ENCODE measurements at places on chromosomes 4 and X.

- no peak for DNase-seq
Observed at GRCh38 chr4:173291899-173292298, 42.3 kb downstream of the HMGB2 start.

- DNase-seq: no peak
Observed at GRCh38 chr4:98626350-98626749, 32.1 kb downstream of the TSPAN5 start.

DNA sequence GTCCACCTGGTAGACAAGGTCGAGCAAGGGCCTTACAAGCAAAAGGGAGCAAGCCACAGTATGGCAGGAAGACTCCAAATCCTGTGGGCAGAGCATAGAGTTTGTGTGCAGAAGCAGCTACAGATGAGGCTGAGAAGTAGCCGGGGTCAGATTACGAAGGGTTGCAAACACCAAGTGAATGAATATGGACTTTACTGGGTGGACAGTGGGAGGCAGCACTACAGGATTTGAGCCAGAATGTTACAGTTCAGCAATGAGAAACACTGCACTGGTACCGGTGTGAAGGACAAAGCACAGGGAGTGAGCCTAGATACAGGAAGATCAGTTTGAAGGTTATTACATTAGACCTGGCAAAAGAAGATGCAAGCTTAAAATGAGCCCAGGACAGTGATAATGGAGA, 46.1 kb upstream of the HOPX start:
- DNase-seq: no peak

DNA sequence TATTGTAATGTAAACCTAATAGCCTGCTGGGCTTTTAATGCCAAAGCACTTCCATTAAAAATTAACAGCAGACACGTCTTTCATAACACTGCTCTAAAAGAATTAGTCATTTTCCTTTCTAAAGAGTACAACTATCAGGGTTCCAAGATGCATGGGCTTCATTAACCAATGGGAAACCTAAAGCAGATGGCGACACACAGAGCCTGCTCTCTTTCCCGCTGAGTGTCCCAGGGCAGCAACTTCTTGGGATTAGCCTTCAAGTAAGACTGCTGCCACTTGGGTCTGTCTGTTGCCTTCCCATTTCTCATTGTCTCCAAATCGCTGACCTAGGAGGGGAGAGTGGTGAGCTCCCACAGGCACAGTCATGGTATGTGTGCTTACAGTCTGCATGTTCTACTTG, 14.0 kb upstream of the PHKA2 start:
- no peak for DNase-seq

DNA sequence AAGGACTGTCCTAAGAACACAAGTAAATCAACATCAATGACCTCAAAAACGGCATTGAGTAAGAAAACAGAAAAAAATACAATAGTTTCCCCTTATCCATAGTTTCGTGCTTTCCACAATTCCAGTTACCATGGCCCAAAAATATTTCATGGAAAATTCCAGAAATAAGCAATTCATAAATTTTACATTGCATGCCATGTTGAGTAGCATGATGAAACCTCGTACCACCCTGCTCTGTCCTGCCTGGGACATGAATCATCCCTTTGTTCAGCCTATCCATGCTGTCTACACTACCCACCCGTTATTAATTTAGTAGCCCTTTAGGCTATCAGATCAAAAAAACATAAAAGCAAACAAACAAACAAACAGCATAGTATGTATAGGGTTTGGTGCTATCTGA, 51.1 kb downstream of the KLF3 start:
- DNase-seq: no peak

- no peak for DNase-seq
Observed at GRCh38 chrX:10015723-10016518, 48.8 kb downstream of the CLDN34 start.

DNA sequence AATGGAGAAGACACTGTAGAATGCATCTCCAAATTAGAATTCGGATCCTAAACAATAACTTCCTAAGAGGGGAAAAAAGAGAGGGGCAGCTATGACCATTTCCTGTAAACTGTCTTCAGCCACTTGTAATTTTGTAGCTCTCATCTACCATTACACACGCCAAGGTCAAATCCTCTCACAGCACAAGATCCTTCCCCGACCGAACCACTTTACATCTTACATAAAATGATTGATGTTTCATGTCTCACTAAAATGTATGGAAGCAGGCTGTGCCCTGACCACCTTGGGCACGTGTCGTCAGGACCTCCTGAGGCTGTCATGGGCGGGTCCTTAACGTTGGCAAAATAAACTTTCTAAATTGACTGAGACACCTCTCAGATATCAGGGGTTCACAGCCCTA, 24.1 kb upstream of the PBDC1 start:
- DNase-seq: no peak

DNA sequence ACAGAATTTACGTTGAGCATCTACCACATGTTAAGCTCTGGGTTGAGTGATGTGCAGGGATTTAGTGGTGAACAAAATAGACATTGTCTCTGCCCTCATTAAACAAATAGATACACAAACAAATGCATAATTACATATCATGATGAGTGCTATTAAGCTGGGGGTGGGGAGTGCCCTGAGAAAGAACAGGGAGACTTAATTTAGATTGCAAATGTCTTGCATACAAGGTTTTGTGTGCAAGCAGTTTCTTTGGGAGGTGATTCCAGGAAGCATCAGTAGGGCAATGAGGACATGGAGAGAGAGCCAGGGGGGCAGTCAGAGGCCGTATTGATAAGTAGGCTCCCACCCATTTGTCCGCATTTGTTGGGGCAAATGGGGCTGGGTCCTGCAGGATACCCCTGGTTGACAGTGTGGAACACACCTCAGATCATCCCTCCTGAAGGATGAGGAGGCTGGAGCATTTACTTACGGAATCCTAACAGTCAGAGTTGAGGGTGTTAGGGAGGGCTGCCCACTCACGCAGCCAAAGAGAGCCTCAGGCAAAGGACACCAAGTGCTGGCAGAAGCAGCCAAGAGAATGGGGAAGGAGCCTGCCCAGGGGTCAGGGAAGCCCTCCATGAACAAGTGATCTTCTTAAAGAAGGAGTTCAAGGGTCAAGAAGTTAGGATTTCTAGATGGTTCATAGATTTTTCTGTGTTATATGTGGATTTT, 245.9 kb downstream of the BCOR start:
- DNase-seq: no peak

GRCh38 chr4:109128589-109128988, 173.9 kb downstream of the COL25A1 start:
- DNase-seq: no peak

- no peak for DNase-seq
Observed at GRCh38 chr4:151641167-151641566, 119.6 kb downstream of the GATB start.

DNA sequence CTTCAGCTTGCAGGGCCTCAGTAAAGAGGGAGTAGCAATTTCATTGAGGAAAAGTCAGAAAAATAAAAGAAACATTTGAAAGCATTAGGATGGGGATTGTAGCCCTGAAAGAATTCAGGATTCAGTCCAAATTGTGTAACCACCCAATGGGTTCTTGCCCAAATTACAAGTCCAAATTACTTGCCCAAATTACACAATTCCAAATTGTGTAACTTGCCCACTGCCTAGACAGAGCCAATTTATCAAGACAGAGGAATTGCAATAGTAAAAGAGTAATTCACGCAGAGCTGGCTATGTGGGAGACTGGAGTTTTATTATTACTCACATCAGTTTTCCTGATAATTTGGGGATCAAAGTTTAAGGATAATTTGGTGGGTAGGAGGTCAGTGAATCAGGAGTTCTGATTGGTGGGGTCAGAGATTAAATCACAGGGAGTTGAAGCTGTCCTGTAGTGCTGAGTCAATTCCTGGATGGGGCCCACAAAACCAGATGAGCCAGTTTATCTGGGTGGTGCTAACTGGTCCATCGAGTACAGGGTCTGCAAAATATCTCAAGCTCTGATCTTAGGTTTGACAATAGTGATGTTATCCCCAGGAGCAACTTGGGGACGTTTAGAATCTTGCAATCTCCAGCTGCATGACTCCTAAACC, 18.1 kb upstream of the PAGE5 start:
- no peak for DNase-seq

- DNase-seq: no peak
Observed at GRCh38 chr4:179631321-179631720, 2189.1 kb upstream of the AGA start.

- no peak for DNase-seq
Observed at GRCh38 chr4:3783693-3784306, 17.6 kb downstream of the ADRA2C start.

GRCh38 chr4:31272331-31273061, 552.3 kb downstream of the PCDH7 start:
- DNase-seq: no peak

DNA sequence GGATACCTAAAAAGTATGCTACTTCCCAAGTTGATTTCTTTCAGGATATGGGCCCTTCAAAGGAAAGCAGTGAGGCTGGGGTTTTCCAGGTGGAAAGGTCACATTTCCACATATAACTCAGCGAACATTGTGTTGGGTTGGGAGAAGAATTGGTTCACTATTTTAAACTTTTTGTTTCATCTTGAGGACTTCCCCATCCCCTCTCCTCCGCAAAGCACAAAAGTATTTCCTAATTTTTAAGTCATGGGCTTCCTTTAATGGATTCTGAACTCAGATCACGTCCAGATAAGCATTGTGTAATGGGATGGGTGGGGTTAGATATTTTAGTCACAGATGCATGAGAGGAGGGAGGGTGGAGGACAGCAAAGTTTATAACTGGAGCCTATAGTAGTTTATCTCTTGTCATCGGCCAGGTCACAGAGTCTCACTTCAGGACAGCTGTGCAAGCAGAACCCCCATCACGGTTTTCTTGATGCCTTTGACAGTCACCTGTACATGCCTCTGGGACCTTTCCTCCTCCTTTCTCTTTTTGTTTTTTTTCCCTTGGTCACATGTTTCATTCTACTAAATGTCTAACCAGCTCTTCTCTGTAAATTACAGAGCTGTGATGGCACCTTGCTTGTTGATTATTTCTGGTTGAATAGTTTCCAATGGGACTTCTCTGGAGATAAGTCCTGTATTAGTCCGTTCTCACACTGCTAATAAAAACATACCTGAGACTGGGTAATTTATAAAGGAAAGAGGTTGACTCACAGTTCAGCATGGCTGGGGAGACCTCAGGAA, 115.4 kb downstream of the PTTG2 start:
- no peak for DNase-seq

- no peak for DNase-seq
Observed at GRCh38 chr4:170269950-170270349, 180.2 kb upstream of the AADAT start.

DNA sequence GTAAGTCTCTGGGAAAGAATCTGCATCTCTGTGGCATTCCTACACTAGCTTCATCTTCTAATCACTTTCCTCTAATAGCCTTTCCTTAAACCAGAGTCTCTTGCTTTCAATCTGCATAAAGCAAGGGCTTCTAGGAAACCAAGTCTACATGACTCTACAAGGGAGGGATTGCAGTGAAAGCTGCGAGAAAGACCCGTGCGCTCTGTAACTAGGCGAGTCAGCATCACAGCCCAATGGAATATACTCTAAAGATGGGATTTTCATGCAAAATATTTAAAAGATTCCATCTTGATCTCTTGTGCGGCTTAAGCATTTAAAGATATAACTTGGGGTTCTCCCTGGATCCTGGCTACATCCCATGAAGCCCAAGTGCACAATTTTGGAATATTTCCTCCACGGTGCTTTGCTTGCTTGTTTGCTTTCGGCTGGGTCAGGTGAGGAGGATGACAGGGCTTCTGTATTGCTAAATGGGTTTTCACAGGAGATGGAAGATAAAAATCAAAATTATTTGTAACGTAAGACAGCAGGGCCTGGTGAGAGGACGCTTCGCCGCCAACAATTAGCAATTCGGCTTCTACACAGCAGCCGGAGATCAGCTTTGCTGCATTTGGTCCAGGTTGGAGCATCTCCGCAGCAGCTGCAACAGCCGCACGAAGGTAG, 687 bp upstream of the GRIA2 start:
- no peak for DNase-seq

DNA sequence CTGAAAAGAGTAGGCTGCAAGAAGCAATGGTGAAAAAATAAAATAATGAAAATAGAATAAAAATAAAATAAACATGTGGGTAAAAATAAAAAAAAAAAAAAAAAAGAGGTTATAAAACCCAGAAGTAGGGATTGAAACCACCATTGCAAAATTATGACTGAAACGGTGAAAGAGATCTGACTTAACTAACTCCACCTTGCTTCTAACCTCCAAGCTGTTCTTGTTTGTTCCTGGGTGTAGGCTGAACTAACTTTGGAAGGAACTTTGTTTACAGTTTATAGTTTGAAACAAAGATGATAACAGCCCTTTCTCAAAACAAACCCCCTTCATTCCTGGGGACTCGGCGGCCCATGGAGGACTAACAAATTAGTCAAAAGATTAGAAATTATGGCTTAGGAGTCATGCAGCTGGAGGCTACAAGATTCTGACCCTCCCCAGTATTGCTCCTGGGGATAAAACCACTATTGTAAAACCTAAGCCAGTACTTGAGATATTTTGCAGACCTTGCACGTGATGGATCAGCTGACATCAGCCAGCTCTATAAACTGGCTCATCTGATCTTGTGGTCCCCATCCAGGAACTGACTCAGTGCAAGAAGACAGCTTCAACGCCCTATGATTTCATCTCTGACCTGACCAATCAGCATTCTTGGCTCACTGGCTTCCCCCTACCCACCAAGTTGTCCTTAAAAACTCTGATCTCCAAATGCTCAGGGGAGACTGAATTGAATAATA, 30.4 kb downstream of the DDX60L start:
- DNase-seq: no peak

DNA sequence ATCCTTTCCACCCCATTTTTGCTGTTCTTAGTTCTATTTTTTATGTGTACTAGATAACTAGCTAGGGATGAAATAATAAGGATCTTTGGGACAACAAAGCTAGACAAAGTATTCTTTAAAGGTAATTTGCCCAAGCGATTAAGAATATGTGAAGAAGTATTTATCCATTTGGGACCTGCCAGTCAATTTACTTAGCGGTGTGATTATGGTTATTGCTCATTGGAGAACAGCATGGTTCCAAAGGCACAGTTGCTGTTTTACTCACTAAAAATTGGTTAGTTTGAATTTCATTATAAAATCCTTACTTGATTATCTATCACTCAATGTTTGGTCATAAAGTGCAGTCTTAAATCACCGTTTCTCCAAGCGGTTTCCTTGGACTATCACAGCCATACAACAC, 124.1 kb downstream of the SNCA start:
- DNase-seq: no peak

- no peak for DNase-seq
Observed at GRCh38 chr4:37678624-37679023, 7.6 kb downstream of the RELL1 start.

DNA sequence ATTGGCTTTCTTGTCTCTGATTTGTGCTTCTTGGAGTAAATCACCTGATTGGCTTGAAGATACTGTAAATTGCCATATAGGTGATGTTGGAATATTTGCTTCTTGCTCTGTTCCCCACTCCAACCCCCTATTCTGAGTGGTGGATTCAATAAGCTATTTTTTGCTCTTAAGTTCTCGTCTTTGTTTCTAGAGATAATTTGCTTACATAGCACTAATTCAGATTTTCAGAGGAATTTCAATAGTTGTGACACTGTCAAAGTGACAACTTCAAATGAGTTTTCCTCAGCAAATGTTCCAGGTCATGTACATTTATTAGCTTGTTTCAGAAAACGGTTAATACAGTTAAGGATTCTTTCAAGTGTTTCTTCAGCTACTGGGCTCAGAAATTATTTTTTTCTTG, 18.6 kb downstream of the LANCL3 start:
- DNase-seq: no peak
